ENCODE measurements at places on chromosomes 11 and 22.

DNA sequence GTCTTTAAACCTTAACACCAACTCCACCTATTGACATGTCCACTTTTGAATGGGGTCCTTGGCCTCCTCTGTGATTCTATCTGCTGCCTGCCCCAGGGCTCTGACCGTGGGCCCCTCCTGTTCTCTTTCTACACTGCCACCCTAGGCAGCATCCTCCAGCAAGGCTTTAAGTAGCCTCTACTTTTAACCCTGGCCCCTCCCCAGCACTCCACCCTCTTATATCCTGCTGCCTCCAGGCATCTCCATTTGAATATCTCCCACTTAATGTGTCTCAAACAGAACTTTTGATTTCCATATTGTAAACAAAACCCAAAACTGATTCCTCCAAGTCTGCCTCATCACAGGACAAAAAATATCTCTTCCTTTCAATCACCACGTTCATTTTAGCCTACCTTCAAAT lies 90.5 kb upstream of the ARHGAP32 start:
- no peak for DNase-seq

GRCh38 chr11:108819957-108820356 lies 155.1 kb downstream of the DDX10 start:
- no peak for DNase-seq

DNA sequence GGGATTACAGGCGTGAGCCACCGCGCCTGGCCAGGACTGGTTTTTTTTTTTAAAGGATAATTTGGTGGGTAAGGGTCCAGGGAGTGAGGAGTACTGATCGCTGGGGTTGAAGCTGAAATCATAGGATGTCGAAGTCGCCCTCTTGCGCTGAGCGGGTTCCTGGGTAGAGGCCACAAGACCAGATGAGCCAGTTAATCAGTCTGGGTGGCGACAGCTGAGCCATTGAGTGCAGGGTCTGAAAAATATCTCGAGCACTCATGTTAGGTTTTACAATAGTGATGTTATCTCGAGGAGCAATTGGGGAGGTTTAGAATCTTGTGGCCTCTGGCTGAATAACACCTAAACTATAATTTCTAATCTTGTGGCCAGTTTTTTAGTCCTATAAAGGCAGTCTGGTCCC lies 7.8 kb downstream of the APOL5 start:
- DNase-seq, result no peak

GRCh38 chr22:20198557-20199319 lies 47.9 kb upstream of the CCDC188 start:
- no peak for DNase-seq

DNA sequence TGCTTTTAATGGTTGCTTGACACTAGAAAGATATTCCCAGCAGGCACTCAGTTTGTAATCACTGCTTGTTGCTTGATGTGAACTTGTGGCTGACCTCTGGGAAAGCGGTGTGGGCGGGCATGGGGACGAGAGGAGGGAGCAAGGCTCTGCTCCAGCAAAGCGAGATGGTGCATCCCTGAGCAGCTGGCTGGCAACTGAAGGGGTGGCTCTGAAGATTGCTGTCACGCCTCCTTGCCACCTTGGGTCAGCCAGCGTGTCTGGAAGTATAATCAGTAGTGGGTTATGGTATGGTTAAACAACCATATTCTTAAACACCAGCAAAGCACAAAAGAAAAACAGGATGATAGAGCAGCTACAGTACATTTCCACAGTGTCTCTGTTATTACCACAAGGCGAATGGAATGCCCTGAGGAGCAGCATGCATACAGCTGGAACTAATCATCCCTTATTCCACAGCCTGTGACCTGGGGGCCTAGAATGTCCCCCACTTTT lies 124.5 kb downstream of the TRIM44 start:
- DNase-seq, result no peak

- DNase-seq, result no peak
These were observed 22.1 kb downstream of the RNF141 start for GRCh38 chr11:10518891-10519290.

DNA sequence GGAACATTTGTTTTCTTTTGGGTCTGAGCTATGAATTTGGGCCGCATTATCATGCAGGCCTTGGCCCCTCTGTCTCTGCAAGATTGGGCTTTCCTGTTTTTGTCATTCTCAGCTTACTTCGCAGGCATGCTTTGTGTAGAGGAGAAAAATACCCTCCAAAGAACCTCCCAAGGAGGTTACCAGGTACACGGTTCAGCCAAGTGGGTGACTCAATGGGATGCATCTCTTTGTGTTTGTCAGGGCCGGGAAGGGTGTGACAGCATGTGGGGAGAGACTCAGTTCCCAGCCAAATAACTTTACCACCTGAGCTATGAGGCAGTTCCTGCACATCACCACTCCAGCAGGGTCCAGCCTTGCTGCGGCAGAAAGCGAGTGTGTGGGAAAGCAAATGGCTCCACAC lies 47.8 kb upstream of the CLDN5 start:
- no peak for DNase-seq

GRCh38 chr11:134346101-134346975 lies 14.6 kb downstream of the GLB1L2 start:
- peak; percentile 21 for DNase-seq

DNA sequence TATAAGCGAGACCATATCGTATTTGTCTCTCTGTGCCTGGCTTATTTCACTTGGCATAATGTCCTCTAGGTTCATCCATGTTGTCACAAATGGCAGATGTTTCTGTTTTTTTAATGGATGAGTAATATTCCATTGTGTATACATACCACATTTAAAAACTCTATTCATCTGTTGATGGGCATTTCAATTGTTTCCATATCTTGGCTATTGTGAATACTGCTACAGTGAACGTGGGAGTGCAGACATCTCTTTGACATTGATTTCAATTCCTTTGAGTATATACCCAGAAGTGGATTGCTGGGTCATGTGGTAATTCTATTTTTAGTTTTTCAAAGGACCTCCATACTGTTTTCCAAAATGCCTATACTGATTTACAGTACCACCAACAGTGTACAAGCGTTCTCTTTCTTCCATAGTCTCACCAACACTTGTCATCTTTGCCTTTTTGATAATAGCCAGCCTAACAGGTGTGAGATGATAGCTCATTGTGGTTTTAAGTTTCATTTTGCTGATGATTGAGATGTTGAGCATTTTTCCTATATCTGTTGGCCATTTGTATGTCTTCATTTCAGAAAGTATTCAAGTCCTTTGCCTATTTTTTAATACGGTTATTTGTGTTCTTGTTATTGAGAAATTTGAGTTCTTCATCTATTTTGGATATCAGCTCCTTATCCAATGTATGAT lies 194.7 kb upstream of the E2F8 start:
- no peak for DNase-seq

DNA sequence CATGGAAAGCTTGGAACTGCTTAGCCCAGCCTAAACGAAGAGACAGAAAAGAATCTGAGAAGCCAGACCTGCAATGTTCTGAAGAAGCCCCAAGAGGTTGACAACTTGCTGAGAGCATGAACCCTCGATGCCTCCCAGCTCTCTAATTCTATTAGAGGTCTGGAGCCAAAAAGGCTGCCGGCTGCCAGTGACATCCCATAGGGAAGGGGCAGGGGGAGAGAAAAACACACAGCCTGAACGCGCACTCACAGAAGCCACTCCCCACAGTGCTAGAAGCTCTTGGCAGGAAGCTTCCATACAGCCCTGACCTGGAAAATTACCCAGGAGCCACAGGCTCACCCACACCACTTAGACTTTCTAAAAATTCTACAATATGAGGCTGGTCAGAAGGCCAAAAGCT lies 18.3 kb downstream of the POLDIP3 start:
- no peak for DNase-seq
